ENCODE measurements at places on chromosomes 11 and 22. TPM values are rescaled to one million over a fixed set of nuclear protein-coding genes. Genes with fewer than 3 reads are reported as not detected.

DNA sequence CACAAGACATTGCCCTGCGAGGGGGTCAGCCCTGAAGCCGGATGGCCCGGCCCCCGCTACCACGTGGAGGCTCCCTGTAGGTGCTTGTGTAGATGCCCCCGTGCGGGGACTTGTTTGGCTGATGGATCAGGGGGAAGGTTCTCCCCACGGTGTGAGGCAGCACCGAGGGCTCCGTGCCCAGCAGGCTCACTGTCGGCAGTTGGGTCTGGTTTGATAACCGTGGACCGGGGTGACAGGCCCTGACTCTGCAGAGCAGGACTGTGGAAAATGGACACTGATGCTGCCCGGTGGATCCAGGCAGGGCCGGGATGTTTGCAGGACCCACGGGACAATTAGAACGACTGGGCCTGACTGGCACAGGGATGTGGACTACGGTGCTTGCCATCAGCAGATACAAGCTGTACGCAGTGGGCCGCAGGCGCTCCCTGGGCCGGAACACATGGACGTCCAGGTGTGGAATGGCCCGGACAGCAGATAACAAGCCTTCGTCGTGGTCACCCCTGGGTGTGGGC is 19.0 kb downstream of the KCNQ1 start:
- no peak for DNase-seq

GRCh38 chr22:29302681-29303465 is 3.6 kb upstream of the GAS2L1 start:
- DNase-seq, result no peak

GRCh38 chr11:45180848-45181192 is 34.4 kb downstream of the PRDM11 start:
- DNase-seq, result no peak

DNA sequence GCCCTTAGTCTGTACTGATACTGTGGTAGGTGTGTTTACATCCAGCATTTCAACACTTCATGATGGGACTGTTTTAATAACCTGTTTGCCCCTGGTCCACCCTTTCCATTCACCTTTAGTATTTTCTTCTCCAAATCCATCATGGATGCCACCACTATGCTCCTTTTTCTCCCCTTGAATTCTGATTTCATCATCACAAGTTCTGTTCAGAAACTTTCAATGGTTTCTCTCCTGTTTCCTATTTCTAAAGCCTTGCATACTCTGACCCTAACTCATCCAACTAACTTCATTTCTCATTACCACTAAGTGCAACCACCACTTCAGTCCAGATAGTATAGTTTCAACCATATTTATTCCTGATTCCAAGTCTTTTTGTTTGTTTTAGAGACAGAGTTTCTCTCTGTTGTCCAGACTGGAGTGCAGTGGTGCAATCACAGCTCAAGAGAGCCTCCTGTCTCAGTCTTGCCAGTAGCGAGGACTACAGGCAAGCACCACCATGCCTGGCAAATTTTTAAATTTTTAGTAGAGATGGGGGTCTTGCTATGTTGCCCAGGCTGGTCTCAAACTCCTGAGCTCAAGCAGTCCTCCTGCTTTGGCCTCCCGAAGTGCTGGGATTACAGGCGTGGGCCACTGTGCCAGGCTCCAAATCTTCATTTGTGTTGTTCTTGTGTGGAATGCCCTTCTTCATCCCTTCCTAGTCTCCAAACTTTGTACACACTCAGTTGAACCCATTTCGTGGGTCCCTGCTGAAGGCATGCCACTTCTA is 1.2 kb upstream of the LIN7C start:
- DNase-seq, result no peak

DNA sequence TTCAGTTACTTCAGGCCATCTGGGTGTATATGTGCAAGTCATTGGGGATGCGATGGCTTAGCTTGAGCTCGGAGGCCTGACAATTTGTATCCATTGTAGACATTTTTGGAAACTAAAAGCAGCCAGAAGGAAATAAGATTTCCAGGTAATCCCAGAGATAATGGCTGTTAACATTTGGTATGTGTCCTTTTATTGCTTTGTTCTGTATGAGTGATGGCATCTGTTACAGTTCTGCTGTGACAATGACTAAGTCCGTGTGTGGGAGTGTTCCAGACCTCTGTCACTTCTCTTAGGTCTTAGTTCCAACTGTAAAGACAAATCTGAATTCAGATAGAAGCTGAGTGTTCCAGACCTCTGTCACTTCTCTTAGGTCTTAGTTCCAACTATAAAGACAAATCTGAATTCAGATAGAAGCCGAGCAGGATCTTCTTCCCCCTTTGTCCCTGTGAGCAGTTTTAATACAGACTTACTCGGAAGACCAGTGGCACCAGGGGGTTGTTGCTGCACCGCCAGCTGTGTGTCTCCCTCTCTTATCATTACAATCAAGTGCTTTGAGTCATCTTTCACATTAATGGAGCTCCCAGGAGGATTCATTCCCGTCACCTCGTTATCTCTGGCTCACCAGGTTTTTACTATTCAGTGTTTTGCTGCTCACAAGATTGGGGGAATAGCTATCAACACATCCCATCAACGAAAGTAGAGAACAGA is 190.9 kb upstream of the SORL1-AS1 start:
- DNase-seq, result no peak

DNA sequence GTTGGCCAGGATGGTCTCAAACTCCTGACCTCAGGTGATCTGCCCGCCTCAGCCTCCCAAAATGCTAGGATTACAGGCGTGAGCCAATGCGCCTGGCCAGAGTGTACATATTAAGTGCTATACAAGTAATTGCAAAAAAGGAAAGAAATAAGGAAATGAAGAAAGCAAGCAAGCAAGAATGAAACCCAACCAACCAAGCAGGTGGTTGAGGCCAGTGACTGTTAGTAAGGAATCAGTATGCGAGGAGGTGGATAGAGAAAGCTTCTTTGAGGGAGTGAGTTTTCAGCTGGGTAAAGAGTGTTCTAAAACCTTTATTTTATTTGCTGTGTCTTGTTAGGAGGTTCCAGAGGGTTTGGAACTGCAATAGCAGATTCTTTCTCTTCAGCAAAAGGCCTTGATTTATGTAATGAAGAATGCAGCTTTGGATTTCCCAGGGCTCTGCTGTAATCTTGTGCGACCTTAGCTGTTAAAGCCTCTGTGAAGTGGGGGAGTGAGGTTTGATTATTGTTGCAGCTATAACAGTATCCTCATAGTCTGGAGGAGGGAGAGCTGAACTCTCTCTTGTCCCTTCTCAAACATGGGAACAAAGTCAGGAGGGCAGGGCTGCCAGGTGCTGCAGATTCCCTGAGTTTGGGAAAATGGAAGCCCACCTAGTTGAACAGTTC is 5.7 kb downstream of the AMPD3 start:
- DNase-seq, result no peak

GRCh38 chr22:40484906-40485669 is 114.7 kb downstream of the SGSM3 start:
- DNase-seq, result no peak

GRCh38 chr11:92596596-92597317 is 372.1 kb downstream of the FAT3 start:
- DNase-seq, result no peak

- DNase-seq, result peak; percentile 45
Observed at GRCh38 chr22:22955866-22956535, 68.4 kb downstream of the IGLL5 start.

DNA sequence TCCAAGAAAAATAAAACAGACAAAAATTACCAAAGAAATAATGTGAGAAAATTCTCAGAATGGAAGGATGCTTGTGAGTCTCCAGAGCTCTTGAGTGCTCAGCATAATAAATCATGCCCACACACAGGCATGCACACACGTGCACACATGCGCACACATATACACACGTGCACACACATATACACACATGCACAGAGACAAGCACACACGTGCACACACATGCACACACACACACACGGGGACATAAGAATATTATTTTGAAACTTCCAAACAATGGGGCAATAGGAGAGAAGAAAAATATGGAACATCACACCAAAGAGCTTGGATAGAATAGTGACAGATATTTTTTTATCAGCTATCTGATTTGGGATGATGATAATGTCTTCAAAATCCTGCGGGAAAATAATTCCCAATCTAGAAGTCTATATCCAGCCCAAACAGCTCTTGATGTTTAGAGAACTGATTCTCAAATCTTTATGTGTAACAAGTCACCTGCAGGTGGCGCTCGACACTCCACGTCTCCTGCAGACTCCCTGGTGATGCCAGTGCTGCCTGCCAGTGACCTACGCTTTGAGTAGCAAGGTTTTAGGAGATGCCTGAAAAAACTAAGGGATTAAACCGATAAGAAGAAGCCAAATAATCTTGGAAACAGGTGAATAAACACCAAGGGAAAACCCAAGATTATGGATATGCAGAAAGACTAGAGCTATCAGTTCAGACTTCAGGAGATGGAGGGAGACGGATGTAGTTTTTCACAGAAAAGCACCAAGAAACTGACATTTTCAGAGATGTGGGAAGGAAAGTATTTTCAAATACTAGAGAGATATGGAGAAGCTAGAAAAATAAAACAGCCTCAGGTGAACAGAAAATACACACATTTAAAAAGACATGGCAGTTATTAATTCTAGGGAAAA is 743.6 kb downstream of the ETS1 start:
- peak; percentile 31 for DNase-seq

DNA sequence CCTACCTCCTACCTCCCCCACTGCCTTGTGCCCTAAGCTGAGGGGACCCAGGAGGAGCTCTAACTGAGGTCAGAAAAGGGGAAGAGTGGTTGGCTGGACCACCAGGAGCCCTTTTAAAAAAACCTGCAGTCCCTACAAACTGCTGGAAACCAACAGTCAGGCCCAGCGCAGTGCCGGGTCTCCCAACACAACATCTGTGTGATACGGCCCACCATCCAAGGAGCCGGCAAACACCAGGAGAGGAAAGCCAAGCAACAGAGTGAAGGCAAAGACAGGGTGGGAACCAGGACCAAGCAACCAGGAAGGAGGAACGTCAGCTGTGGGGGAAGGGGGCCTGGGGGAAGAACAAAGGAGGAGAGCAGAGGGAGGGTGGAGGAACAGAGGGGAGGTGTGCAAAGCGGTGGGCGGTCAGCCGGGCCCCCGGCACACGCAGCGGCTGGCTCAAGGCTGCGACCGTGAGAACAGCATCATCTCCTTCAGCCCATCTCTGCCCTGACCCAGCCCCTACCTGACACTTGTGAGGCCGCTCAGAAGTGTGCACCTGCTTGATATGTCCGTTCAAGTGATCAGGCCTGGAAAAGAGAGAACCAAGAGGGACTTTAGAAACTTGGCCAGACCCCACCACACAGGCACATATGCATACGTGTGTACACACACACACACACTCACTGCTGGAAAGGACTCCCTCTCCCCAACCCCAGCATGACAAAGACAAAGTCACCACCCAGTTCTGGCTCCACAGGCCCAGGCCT is 3.6 kb downstream of the PATZ1 start:
- no peak for DNase-seq

SCN3B gene
- not detected for total RNA-seq

GRCh38 chr11:134581966-134582769 is 170.1 kb upstream of the B3GAT1 start:
- no peak for DNase-seq

MYO7A gene
- total RNA-seq, result 0.30 TPM

DNA sequence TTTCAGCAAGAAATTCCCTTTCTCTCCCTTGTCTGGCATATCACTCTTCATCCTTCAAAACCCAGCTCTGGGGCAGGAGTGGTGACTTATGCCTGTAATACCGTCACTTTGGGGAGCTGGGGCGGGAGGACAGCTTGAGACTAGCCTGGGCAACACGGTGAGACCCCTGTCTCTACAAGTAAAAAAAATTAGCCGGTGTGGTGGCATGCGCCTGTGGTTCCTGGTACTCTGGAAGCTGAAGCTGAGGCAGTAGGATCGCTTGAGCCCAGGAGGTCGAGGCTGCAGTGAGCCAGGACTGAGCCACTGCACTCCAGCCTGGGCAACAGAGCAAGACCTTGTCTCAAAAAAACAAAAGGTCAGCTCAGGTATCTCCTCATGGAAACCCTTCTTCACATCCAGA is 1.4 kb upstream of the RCE1 start:
- DNase-seq, result no peak

GRM5 gene
- total RNA-seq, result not detected

POLR3H gene
- 33.2 TPM for total RNA-seq

DNA sequence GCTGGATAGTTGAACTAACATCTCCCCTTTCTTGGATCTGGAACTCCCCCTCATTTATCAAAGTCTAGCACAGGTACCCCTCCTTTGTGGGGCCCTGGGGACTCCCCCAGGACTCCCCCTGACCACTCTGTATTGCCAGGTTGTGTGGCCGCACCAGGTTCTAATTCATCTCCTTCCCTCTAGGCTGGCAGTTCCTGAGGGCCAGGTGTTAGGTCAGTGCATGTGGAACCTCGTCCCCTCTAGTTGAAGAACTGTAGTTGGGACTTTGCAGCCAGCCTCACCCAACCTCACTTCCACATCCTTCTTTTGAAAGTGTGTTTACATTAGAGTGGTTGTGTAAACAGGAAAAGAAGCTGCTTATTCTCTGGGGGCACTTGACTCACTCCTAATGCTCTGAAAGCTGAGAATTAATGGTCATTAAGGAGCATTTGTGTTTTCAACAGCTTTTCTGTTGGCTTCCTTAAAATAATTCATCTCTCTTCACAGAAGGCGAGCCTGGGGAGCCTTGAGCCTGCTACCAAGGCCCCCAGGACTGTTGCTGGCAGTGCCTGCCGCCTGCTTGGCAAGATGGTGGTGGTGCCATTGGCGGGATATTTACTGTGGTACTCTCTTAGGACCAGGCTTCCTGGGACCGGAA is 11.8 kb downstream of the UPB1 start:
- no peak for DNase-seq

TMEM179B gene
- 35.9 TPM for total RNA-seq

DNA sequence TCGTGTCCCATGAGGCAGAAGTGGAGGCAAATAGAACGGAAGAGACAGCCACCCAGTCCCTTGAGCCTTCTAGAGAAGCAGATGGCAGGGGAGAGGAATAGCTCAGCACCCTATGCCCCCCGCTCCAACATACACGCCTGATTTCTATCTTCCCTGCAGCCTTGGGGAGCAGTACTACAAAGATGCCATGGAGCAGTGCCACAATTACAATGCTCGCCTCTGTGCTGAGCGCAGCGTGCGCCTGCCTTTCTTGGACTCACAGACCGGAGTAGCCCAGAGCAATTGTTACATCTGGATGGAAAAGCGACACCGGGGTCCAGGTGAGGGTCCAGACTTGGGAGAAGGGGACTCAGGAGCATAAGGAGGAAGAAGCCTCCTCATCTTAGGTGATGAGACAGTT is 6.6 kb downstream of the DPF2 start:
- no peak for DNase-seq

DDI1 gene
- total RNA-seq, result not detected

- DNase-seq, result no peak
Observed at GRCh38 chr11:122861631-122862030, 20.9 kb upstream of the JHY start.
